ENCODE measurements at places on chromosomes 4 and X.

- no peak for DNase-seq
Observed at GRCh38 chrX:136210806-136211205, 40.4 kb downstream of the MAP7D3 start.

GRCh38 chr4:125389713-125390112 lies 75.0 kb downstream of the FAT4 start:
- DNase-seq: peak; percentile 6

DNA sequence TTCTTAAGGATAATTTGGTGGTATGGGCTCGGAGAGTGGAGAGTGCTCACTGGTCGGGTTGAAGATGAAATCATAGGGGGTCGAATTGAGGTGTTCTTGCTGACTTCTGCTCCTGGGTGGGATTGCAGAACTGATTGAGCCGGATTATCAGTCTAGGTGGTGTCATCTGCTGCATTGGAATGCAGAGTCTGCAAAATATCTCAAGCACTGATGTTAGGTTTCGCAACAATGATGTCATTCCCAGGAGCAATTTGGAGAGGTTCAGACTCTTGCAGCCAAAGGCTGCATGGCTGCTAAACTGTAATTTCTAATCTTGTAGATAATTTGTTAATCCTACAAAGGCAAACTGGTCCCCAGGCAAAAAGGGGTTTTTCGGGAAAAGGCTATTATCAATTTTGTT lies 67.7 kb downstream of the RHOH start:
- DNase-seq: no peak

DNA sequence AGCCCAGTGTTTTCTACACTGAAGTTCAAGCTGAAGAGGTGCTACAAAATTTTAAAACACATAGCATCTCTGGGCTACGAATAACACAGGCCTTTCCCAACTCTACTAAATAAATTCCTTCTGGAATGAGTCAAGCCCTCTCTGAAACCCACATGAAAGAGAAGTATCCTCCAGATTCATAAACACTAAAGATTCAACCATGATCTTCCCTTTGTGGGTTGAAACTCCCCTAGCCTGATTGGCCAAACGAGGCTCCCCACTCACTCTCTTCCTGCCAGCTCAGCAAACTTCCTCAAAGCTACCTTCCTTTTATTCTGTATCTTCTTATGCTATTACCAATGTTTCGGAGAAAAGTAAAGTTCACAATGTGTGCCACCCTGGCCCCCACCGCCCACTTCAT lies 95.4 kb downstream of the NKX6-1 start:
- no peak for DNase-seq

GRCh38 chr4:8737075-8737474 lies 134.6 kb downstream of the HMX1 start:
- no peak for DNase-seq

- DNase-seq: peak; percentile 67
Observed at GRCh38 chr4:120977435-120977997, 55.0 kb upstream of the PRDM5 start.

GRCh38 chrX:116285501-116285900 lies 115.0 kb downstream of the AGTR2 start:
- no peak for DNase-seq

DNA sequence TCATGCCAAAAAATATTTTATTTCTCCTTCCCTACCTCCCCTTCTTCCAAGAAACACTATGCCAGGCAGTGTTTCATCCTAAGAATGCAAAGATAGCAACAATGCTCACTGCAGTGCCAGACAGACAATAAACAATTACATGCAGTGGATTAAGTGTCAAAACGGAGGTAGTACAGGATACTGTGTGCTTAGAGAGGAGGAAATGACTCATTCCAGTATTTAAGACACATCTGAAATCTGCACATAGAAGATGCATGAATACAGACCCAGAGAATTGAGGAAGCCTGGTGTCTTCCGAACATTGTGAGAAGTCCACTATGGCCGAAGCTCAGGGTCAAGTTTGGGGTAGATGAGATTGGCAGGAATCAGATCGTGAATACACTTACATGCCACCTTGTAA lies 326.4 kb downstream of the PPP3CA start:
- peak; percentile 86 for DNase-seq

DNA sequence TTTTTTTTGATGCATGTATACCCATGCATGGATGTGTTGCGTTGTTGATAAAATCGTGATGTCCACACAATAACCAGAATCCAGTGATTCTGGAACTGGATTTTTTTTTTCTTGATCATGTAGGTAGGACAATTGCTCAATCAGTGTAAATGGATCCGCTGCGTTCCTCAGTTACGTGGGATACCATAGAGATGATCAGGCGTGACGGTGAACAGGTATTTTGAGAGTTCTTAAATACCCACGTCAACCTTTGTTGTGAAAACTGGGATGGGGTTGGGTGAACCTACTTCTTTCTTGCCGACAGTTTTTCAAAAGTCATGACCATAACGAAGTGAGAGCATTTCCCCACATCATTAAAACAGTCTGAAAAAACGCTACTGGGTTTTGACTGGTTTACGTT lies 913 bp upstream of the SMIM10L2A start:
- DNase-seq: no peak

DNA sequence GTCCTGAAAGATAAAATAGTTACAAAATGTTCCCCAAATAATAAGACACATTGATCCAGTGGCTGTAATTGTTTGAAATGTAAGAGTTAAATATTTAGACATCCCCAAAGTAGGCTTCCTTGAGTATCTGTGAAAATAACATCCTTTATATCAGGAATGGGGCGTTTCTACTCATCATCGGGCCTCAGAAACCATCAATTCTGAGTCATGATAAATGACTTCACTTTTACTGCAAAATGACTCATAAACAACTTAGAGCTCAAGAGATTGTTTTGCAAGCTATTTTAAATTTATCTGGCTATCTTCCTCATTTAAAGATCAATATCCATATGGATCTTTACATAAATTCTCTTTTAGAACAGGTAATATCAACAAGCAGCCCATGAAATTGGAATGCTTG lies 369.4 kb upstream of the CNKSR2 start:
- DNase-seq: no peak

- DNase-seq: no peak
Observed at GRCh38 chr4:57333684-57334083, 223.5 kb upstream of the IGFBP7 start.

DNA sequence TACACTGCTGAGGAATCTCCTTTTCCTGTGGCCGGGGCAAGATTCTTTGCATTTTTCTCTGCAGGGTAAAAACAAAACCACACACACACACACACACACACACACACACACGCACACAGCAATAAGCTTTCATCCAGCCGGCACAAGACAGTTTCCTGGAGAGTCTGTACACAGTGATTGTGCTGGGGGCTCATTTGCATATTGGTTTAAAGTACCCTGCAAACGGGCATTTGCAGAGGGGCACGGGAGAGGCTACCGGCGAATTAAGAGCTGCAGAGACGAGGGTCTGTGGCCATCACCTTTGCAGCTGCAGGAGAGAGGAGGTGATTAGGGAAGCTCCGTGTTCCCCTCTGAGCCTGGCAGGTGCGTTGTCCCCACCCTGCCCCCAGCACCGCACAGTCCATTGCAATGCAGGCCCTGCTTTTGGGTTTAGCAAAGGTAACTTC lies 219.9 kb downstream of the SHOX start:
- DNase-seq: peak; percentile 29

- DNase-seq: no peak
Observed at GRCh38 chrX:152038804-152039203, 64.3 kb upstream of the GABRE start.

DNA sequence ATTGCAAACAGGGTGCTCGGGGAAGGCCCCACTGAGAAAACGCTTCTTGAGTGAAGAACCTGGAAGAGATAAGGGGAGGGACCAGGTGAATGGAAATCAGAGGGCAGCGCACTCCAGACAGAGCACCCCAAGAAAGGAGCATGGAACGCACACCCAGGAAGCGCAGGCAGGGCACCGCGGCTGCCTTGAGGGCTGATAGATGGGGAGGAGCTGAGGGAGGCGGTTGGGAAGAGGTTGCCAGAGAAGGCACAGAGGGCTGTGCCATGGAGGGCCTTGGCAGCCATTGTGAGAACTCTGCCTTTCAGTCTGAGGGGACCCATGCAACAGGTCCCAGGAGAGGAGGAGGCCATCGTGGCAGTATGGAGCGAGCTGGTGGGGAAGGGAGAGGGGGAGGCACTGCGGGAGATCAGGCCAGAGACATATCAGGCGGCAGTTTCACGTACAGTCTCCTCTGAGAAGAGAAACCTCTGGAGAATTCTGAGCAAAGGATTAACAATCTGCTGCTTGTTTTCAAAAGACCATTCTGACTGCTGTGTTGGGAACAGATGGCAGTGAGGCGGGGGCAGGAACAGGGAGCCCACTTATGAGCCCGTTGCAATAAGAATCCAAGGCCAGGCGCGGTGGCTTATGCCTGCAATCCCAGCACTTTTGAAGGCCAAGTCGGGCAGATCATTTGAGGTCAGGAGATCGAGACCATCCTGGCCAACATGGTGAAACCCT lies 83.7 kb downstream of the PCYT1B start:
- DNase-seq: no peak

DNA sequence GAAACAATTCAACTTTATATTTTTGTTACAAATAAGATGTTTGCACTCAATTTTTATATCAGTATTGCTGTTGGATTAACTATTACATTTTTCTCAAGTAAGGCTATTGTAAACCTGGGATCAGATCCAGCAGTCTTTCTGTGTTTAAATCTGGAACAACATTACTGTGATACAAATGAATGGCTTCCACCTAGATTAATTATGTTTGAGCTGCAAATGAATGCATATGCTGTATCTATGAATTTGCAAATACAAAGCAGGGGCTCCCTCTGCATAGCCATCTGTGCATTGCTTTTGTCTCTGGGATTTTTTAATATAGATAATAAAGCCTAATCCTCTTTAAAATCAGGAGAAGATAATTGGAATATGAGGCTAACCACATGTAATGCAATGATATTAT lies 69.8 kb upstream of the NEIL3 start:
- no peak for DNase-seq

GRCh38 chrX:103742339-103742738 lies 31.6 kb downstream of the TMEM31 start:
- DNase-seq: no peak

- no peak for DNase-seq
Observed at GRCh38 chr4:145520172-145520571, 38.5 kb downstream of the SMAD1 start.

DNA sequence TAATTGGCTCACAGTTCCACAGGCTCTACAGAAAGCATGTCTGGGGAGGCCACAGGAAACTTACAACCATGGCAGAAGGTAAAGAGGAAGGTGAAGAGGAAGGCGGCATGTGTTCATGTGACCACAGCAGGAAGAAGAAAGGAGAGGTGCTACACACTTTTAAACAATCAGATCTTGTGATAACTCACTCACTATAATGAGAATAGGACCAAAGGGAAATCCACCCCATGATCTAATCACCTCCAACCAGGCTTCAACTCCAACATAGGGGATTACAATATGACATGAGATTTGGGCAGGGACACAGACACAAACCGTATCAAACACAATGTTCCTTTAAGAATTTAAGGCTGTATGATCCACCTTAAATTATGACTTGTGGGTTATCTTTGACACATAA lies 10.5 kb upstream of the PGM2 start:
- DNase-seq: peak; percentile 57

GRCh38 chr4:87445964-87446363 lies 23.6 kb downstream of the NUDT9 start:
- DNase-seq: no peak

Measured in common myeloid progenitor, CD34-positive (primary cell).